ENCODE measurements at places on chromosomes 2 and 18. TPM values are rescaled to one million over a fixed set of nuclear protein-coding genes. Genes with fewer than 3 reads are reported as not detected.

DNA sequence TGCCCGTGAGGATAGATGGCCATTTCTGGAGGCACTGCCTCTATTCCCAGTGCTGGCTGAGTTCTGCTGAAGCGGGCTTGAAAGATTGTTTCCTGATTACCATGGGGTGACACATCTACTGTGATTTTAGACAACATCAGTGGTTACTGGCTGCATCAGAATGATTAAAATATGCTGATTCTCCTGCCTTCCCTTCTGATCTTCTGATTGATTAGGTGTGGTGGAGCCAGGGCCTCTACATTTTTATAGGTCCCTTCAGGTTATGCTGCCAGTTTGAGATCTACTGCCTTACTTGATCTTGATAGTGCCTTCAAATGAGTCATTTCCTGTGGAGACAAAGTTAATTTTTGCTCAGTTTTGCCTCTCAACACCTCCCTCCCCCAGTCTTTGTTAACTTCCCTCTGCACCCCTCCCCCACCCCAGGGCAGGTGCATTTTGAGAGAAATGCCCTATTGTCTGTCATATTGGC, 31.6 kb upstream of the SNORC start:
- no peak for DNase-seq

Gene TMEM17
- 7.2 TPM for polyA plus RNA-seq

Gene DNMT3A
- polyA plus RNA-seq = 79.8 TPM

Gene MRPL53
- 40.8 TPM for polyA plus RNA-seq

DNA sequence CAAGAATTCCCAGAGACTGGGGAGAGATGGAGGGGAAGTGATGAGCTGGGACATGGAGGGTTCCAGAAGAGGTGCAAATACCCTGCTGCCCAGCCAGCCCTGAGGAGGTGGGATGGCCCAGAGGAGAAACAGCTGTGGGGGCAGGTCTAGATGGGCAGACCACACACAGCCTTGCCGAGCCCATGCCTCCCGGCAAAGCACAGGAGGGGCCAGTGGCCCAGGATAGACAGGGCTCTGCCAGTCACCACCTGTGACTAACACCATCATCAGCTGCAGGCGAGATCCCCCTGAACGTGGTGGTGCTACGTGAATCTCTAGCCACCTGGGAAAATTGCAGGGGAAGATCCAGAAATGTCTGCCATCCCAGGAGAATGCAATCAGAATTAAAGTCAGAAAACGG, 39.4 kb downstream of the SCTR start:
- DNase-seq = no peak

Gene UGT1A8
- not detected for polyA plus RNA-seq

Gene EEF1B2
- polyA plus RNA-seq = 605 TPM

DNA sequence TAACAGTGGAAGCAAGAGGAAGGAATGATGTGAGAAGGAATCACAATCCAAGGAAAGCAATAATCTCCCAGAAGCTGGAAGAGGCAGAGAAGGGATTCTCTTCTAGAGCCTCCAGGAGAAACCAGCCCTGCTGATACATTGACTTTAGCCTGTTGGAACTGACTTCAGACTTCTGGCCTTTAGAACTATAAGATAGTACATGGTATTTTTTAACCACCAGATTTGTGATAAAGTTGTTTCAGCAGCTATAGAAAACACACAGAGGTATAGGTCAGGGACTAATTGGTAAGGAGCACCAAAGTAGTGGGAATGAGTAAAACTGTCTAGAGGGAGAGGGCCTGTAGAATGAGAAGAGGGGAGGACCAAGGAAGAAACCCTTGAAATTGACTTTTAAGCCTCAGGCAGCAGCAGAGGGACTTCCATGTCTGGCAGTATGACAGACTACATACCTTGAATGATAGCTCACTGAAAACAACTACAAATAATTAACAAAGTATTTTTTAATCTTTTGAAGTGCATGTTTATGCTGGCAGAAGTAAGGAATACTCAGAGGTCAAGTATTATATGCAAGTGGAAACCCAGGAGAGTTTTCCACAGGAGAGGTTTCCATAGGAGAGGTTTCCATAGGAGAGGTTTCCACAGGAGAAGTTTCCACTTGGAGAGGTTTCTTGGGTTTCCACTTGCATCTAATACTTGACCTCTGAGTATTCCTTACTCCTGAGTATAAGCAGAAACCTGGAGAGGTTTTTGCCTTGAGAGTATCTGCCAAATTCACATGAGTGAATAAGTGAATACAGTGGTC, 33.8 kb upstream of the TMEM17 start:
- DNase-seq = no peak

GRCh38 chr2:197174539-197175094, 136.0 kb downstream of the ANKRD44 start:
- no peak for DNase-seq

GRCh38 chr2:119533560-119533959, 9.3 kb upstream of the SCTR start:
- no peak for DNase-seq

GRCh38 chr18:37432436-37433195, 133.0 kb downstream of the CELF4 start:
- DNase-seq = no peak

DNA sequence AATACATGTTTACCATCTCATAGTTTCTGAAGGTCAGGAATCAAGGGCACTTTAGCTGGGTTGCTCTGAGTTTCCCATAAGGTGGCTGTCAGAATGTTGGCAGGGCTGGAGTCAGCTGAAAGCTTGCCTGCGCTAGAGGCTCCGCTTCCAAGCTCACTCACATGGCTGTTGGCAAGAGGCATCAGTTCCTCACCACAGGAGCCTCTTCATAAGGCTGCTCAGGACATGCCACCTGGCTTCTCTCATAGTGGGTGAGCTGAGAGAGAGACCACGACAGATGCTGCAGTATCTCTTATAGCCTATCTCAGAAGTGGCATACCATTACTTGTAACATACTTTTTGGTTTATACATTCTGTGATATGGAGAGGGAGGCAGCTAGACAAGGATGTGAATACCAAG, 7.2 kb downstream of the HADHB start:
- DNase-seq = no peak

All from right renal pelvis (tissue), 4 donors.